ENCODE measurements at places on chromosomes 3 and 15. TPM values are rescaled to one million over a fixed set of nuclear protein-coding genes. Genes with fewer than 3 reads are reported as not detected.
A peak's percentile ranks its signal among the peaks of the same experiment; 100 is the strongest.

DNA sequence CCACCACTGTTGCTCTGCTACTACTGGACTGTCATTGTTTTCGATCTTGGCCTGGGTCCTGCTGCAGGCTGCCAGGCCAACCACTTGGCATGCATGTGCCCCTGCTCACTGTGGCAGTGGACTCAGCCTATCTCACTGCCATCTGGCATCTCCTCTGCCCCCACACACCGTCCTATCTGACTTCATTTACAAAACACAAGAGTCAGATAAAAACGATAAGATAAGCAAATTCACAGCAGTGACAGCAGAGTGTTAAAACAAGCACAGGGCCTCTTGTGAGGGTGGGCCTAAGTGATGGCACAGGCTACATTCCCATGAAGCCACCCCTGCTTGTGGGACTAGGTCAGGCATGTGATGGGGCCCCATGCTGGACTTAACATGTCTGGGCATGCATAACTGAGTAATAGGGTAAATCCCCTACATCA lies 68.1 kb downstream of the CRYGS start:
- no peak for DNase-seq

DNA sequence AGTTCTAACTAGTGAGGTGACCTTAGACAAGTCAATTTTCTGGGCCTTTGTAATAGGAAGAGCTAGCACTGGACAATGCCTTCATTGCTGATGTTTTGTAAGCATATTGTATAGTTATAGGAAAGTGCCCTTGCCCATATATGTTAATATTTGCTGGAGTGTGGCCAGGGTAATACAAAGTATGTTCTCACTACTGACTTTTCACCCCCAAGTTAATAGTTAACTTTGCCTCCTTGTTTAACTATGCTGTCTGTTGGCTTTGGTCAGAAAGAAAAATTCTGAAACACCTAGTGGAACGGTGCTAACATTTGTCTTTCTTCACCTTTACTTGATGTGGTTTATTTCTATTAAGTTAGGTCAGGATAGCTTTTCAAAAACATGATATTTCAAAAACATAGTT lies 287.4 kb upstream of the CTNNB1 start:
- peak; percentile 27 for DNase-seq

DNA sequence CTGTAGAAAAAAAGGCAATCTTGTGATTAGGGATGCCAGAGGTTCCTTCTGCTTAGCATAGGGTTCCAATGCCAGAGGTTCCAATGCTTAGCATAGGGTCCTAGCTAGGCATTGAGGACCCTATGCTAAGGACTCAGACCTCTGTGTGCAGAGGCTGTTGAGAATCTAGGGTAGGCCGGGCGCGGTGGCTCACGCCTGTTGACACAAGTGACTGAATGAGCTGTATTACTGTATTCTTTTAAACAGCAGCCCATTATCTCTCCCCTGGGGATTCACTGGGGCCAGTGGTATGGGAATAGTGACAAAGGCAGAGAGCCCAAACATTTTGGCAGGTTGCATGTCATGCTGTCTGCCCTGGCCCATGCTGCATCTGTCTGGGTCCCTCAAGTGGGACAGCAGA lies 16.2 kb downstream of the PAK6 start:
- DNase-seq = no peak

DLL4 gene
- 17.9 TPM for total RNA-seq

GRCh38 chr3:27568393-27568792 lies 84.2 kb upstream of the SLC4A7 start:
- DNase-seq = peak; percentile 23

CLEC3B gene
- 128 TPM for total RNA-seq

DNA sequence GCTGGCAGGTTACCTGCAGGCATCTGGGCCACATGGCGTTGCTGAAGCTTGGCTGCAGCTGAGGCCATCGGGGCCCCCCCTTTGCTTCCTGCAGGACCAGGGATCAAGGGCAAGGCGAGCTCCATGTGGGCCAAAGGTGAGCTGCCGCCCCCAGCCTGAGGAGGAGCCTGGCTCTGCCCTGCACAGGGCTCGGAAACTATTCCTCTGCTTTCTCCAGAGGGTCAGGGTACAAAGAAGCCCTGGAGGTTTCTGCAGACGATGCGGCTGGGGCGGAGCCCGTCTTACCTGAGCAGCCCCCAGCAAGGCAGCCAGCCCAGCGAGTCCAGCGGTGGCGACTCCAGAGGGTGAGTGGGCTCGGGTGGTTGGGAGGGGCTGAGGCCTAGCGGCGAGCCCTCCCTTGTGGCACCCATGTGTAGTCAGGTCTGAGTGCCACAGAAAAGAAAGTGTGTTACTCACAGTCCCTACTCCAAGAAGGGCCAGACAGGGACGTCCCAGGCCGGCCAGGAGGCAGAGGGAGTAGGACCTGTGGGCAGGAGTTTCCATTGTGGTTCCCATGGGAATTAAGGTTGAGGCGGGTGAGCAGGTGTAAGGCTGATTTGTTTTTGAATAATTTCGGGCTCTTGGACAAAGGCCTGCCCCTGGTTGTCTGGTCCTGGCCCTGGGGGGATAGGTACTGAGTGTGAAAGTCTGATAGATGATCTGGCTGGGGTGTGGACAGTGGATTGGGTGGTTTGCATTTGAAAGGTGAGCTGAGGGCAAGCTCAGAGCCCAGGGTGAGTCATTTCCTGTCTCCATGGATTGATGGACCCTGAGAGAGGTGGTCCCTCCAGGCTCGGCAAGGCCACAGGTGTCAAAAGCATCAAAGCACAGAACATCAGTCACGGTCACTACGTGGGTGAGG lies 25.4 kb downstream of the CFAP100 start:
- no peak for DNase-seq

DNA sequence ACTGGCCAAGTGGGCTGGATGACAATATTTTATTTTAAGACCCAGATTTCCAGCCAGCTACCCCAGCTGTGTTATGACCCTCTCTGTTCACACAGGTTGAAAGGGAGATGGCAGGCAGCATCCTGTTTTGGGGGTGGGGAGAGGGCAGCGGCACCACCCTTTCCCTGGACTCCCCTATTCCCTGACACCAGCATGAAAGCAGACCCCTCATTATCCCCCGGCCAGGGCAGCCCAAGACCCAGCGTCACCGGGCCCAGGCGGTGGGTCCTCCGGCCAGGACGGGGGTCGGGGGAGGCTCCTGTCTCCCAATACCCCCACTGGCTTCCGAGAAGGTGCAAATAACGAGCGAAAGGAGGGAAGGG lies 127.6 kb upstream of the MEF2A start:
- no peak for DNase-seq

DPPA2 gene
- not detected for total RNA-seq

DNA sequence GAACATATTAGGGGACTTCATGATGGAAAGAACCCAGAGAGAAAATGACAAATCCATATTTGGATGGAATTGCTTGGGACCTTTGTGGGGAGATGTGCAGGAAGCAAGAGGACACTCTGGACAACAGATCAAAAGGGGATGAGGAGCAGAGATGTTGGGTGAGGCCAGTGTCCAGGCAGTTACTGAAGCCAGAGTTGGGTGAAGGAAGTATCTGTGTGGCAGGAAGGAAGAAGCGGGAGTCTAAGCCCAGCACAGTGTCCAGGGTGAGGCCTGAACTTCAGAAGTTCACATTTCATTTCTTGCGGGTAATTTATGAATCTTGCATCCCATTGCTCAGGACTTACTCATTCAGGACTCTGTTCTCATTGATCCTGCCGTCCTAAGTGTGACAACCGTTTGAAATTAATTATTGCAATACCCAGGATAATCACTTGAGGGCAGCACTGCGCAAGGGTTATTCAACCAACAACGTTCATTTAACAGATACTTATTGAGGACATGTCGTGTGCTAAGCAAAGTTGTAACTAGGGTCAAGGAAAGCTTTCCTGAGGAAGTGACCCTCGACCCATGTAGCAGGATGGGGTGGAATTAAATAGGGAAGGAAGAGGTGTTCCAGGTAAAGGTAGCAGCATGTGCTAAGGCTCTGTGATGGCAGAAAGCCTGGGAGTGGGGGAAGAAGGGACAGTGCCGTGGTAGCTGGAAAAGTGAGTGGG lies 61.3 kb upstream of the CMTM8 start:
- DNase-seq = peak; percentile 28

GRCh38 chr3:66393333-66394005 lies 107.4 kb downstream of the LRIG1 start:
- no peak for DNase-seq

WDR93 gene
- 3.0 TPM for total RNA-seq

PLCB2 gene
- total RNA-seq = 76.7 TPM

Data from lung (tissue), 17 donors.